NCI-H1436 (cell line): ENCODE measurements at places on chromosomes 7 and 10.

DNA sequence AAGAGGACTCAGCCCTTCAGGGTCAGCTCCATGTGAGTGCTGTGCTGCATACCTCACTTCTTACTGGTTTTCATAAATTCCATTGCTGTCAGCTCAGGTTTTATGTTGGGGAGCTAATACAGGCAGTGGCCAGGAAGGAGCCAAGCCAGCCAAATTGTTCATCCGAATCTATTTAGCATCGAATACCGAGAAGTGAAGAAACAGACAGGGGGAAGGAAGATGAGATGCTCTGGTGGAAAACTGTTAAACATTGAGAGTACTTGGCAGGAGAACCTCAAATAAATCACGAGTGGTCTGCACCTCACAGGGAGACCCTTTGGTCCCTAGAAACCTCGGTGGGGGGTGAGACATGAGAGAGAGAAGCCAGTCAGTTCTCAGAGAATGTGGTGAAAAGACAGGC lies 196.0 kb upstream of the TMEM72 start:
- DNase-seq: no peak

DNA sequence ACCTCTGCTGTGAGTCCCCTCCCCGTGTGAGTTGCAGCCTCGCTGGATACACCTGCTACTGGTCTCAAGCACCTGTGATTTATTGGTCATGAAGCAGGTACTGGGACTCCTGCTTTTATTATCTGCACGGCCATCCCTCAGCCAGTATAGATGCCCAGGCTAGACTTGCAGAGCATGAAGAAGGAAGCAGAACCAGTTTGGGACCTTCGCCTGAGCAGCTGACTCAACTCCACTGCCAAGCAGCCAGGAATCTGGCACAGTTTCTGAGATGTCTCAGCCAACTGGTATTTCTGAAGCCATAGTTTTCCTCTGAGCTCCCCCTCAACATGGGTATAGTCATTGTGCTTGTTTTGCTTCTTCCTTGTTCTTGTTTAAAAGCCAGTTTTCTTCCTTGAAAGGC lies 28.0 kb upstream of the SLC39A12 start:
- DNase-seq: no peak

GRCh38 chr10:52778511-52779392 lies 6.2 kb upstream of the MBL2 start:
- DNase-seq: no peak

DNA sequence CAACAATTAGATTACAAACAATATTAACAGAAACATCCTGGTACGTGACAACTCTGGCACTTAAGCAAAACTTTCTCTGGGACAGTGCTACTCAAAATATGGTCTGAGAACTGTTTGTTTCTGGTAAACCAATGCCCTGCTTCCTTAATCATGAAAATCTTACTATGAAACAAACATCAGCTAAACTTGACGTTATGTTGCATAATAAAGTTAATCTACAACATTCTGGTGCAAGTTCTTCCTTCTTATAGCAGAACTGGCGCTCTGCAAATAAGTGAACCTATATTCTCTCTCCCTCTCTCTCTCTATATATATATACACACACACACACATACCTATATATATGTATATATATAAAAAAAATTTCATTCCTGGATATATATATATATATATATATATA lies 7.8 kb downstream of the C7orf33 start:
- DNase-seq: no peak

- DNase-seq: no peak
These were observed 292.0 kb upstream of the MBL2 start for GRCh38 chr10:53064614-53065013.
